Left ventricle myocardium superior (tissue), 1 donor: ENCODE measurements at places on chromosomes 3 and 15. TPM values are rescaled to one million over a fixed set of nuclear protein-coding genes. Genes with fewer than 3 reads are reported as not detected.

DNA sequence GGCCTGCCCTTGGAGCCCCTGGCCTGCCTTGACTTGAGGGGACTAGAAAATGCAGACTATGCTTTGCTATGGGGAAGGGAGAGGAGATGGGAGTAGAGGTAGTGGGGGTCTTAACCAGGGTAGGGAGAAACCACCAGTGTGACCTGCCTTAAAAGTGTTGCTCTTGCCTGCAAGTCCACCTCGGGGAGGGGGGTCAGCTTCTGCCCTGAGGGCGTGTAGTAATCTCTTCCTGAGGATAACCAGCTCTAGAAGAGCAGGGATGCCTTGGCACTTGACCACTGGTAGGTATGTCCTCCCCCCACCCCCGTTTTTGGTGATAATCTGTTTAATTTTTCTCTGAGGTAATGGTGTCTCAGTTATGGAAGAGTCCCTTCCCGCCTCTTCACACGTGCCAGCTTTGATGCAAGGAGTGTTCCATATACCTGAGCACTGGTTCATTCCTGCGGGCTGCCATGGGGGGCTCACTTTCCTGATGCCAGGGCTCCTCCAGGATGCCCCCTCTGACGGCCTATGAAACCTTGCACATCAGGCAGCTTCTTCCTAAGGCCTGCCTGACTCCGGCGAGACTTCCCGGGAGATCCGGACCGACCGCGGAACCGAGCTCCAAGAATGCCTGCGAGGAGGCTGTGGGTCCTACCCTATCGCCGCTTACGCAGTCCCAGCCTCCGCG, 780 bp upstream of the P4HTM start:
- DNase-seq, result no peak

The GOLGB1 gene
- total RNA-seq, result 45.8 TPM

DNA sequence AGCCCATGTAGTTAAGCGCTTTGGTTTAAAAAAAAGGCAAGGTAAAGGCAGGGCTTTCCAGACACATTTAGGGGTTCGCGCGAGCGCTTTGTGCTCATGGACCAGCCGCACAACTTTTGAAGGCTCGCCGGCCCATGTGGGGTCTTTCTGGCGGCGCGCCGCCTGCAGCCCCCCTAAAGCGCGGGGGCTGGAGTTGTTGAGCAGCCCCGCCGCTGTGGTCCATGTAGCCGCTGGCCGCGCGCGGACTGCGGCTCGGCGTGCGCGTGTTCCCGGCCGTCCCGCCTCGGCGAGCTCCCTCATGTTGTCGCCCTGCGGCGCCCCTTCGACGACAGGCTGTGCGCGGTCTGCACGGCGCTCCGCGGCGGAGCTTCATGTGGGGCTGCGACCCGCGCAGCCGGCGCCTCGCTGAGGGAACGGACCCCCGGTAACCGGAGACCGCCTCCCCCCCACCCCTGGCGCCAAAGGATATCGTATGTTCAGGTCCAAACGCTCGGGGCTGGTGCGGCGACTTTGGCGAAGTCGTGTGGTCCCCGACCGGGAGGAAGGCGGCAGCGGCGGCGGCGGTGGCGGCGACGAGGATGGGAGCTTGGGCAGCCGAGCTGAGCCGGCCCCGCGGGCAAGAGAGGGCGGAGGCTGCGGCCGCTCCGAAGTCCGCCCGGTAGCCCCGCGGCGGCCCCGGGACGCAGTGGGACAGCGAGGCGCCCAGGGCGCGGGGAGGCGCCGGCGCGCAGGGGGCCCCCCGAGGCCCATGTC, 927 bp downstream of the SMAD6 start:
- DNase-seq, result peak; percentile 47

GRCh38 chr3:141150081-141150830, 81.4 kb upstream of the PXYLP1 start:
- DNase-seq, result no peak

DNA sequence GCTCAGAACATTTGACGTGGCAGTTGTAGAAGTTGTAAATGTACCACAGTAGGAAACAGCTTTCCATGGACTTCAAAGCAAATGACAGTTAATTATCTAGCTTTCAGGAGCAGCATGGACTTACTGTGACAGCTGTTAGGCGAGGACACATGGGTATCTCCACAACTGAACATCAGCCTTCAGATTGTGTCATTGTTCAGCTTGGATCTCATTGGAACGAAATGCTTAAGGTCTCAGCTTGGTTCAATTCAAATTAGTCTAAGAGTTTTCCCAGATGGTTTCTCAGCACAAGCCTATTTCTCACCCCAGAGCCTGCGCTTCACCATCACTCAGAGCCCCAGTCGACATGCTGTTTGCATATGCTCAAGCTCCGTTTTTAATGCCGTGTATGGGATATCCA, 21.1 kb upstream of the GYG1 start:
- no peak for DNase-seq
